K562 (cell line): ENCODE measurements at places on chromosomes 13 and 19.

DNA sequence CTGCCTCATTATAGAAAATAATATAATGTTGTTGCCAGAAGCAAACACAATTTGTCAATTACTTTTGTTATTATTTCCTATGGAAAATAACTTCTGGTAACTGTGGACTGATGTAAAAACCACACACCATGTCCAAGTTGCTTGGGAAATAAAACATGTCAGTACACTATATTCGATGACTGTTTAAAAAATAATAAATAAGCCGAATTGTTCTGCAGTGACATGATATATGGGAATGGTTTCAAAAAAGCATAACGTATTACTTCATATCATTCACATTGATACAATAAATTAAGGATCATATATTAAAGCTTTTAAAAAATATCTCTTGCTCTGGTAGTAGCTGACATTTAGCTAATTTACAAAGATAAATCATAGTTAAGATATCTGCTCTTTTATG, 2062.1 kb downstream of the PCDH9 start:
- H3K4me1 ChIP-seq, result no peaks in the 10 kb centered on the region
- H3K27me3 ChIP-seq, result no peaks in the 10 kb centered on the region
- no peaks in the 10 kb centered on the region for H3K36me3 ChIP-seq
- H3K4me3 ChIP-seq, result no peak overlapping the region
- no peak for DNase-seq

- H3K27ac ChIP-seq, result no peak overlapping the region
- no peaks in the 10 kb centered on the region; the same call in 2 of the 3 replicates for H3K4me1 ChIP-seq
- DNase-seq, result no peak
- H3K4me3 ChIP-seq, result no peak overlapping the region
- H3K27me3 ChIP-seq, result no peaks in the 10 kb centered on the region
Measured at GRCh38 chr19:44111910-44112463, 1.2 kb upstream of the ZNF225 start.

DNA sequence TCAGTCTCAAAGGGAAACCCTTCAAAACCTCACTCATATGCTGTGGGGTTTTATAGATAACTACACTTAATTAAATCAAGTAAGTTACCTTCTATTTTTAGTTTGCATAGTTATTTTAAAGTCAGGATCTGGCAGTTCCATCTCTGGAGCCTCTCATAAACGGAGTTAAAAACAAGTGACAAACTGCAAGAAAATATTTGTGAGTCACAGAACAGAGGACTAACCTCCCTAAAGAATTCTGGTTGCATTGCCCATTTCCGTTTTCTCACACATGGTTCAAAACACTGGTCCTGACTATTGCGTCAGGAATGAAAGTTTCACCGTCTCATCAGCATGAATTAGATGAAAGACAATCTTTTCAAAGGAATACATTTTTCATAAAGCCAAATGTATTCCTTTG, 10.6 kb downstream of the RXFP2 start:
- no peak for DNase-seq
- H3K27me3 ChIP-seq, result no peaks in the 10 kb centered on the region
- no peak overlapping the region for H3K4me3 ChIP-seq
- H3K27ac ChIP-seq, result no peak overlapping the region

- no peak overlapping the region for H3K4me3 ChIP-seq
- H3K27me3 ChIP-seq, result peaks cover 28% of the 10 kb centered on the region
- DNase-seq, result no peak
- H3K36me3 ChIP-seq, result no peaks in the 10 kb centered on the region
Measured at GRCh38 chr19:17641181-17641580, 47.0 kb downstream of the UNC13A start.

DNA sequence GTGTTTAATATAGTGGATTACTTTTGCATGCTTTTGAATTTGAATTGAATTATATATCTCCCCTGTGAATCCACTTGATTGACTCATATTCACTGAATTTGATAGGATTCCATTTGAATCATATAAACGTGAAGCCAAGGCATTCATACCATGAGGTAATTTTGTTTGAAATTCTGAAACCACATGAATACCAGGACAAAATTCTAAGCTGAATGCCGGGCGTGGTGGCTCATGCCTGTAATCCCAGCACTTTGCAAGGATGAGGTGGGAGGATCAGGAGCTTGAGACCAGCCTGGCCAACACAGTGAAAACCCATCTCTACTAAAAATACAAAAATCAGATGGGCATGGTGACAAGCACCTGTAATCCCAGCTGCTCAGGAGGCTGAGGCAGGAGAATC, 4.4 kb downstream of the ZNF793 start:
- no peak for DNase-seq
- H3K4me1 ChIP-seq, result no peaks in the 10 kb centered on the region
- no peak overlapping the region for H3K27ac ChIP-seq

DNA sequence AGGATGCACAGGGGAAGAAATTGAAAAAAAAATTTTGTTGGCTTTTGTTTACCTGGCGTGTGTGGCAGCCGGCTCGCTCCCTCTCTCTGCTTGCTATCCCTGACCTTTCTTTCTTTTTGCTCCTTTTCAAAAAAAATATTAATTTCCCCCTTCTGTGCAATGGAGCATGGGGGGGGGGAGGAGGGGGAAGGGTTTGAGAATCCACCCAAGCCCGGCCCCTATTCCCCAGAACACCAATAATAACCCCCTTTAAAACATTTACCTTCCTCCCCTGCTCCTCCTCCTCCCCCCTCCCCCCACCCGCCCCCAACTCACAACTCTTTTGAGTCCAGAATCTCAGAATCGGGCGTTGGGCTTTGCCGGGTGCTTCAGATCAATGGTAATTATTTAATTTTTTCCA, 28.4 kb downstream of the NFIX start:
- DNase-seq, result no peak
- peak overlapping the region; percentile 41 for H3K4me3 ChIP-seq
- H3K36me3 ChIP-seq, result peaks cover 38% of the 10 kb centered on the region; the same call in 2 of the 3 replicates
- H3K4me1 ChIP-seq, result peaks cover 36% of the 10 kb centered on the region
- H3K27ac ChIP-seq, result peak overlapping the region; percentile 62; the same call in 1 of the 3 replicates

- peak within 1 kb of the TSS; percentile 50 for H3K4me3 ChIP-seq
- peak; percentile 71 for DNase-seq
- peaks cover 11% of the 10 kb centered on the region for H3K4me1 ChIP-seq
- H3K36me3 ChIP-seq, result peaks cover 18% of the 10 kb centered on the region; the same call in 2 of the 3 replicates
- peak within 1 kb of the TSS; percentile 92 for H3K27ac ChIP-seq
Measured at GRCh38 chr13:32315238-32316027, at the start of the genes BRCA2 and ZAR1L. Gene BRCA2 (plus strand): TSS chr13:32315508. CDS start chr13:32316461, 953 bp downstream. Gene ZAR1L (minus strand): TSS chr13:32315363. CDS start chr13:32311925, 3,438 bp downstream.

DNA sequence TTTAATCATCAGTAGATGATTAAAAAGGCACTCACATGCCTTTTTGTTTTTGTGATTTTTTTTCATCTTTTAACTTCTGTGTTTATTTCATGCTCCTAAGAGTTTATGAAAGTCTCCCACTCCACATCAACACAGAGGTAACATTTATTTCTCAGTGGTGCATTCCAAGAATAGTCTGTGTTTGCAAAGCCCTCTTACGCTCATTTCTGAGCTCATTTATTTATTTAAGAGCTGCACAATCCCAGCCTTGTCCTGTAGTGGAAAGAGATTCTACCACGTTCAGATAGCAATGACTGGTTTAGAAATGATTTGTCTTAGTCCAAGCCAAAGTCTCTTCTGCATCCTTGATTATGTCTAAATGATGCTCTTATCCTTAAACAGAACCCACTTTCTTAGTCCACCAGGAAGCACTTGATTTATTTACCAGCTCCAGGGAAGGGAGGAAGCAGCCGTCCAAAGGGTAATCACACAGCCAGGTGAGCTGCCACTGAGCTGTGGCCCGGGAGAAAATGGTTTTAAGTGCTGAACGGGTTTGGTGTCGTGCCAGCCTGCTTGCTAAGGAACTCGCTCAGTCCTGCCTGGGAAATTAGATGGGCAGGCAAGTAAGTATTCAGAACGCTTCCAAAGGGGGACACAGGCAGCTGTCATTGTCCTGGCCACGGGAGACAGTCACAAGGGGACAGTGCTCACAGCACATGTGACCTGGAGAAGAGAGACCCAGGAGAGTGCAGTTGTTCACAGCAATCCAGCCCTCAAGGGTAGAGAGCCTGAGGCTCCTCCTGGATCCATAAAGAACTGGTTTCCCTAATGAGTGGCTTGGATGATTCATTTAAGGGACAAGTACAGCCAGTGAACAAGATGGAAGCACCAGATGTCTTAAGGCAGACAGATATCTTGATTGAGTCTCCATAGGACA, 131.8 kb upstream of the WASF3 start:
- H3K27ac ChIP-seq, result no peak overlapping the region
- DNase-seq, result no peak
- no peaks in the 10 kb centered on the region for H3K36me3 ChIP-seq
- no peaks in the 10 kb centered on the region for H3K4me1 ChIP-seq
- peaks cover 6% of the 10 kb centered on the region; the same call in 1 of the 2 replicates for H3K27me3 ChIP-seq

DNA sequence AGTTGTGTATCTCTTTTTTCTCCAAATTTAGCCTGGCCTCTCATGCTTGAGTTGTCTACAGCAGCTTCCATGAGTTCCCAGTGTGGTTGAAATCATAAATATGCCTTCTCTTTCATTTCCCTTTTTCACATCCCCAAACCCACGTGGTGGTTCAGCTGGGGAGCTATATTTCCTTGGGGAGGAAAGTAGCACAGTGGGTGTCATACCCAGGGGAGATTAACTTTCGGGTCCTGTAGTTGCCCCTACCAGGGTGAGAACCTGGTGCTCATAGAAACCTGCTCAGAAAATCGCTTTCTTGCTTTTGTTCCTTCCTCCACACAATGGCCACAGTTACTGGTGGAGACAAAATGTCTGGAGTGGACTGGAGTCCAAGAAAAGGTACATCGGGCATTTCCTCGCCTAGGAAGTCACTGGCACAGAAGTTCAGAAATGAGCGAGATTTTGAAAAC, 7.0 kb upstream of the LILRA4 start:
- no peak for DNase-seq
- H3K4me3 ChIP-seq, result no peak overlapping the region
- H3K36me3 ChIP-seq, result no peaks in the 10 kb centered on the region

- H3K27me3 ChIP-seq, result no peaks in the 10 kb centered on the region
- DNase-seq, result no peak
- no peak overlapping the region for H3K27ac ChIP-seq
- no peaks in the 10 kb centered on the region for H3K4me1 ChIP-seq
Measured at GRCh38 chr13:75847588-75847987, 211.5 kb downstream of the LMO7 start.

DNA sequence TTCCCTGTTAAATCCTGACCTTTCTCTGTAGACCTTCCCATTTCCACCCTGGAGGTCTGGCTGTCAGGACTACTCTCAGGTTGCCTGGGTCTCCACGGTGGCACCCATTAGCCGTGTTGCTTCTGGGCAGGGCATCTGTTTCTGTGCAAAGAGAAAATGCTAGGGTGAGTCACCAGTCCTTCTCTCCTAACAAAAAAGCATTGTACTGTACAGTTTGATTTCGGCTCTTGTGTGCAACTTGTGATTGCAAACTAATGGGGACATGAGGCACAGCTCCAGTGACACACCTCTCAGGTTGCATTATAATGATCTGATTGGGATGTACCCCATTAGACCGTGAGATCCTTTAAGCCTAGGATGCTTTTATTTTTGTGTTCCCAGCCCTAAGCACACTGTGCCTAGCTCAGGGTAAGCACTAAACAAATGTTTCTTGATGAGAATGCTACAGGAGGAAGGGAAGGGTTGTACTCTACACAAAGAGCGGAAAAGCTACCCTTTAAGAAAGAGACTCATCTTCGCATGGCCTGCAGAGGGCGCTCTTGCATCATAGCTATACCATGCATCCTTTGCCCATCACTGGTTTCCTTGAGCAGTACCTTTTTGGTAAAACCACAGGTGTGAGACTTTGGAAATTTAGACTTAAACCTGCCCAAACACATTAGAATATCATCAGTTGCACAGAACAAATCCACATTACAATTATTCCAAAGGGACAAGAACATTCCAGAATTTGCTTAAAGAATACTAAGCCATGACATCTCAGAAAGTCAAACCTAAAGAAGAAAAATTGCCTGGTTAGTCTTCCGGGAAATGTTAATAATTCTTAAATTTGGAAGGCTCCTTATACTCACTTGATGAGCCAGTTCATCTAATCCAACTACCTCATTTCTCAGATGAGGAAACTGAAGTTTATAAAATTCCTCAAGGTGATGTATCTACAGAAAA, 20.3 kb upstream of the TRIM13 start:
- peak; percentile 59 for DNase-seq
- H3K27ac ChIP-seq, result no peak overlapping the region
- no peaks in the 10 kb centered on the region for H3K27me3 ChIP-seq
- H3K36me3 ChIP-seq, result no peaks in the 10 kb centered on the region
- no peak overlapping the region for H3K4me3 ChIP-seq

- peaks cover 65% of the 10 kb centered on the region for H3K4me1 ChIP-seq
- no peak for DNase-seq
- H3K4me3 ChIP-seq, result peak overlapping the region; percentile 51; the same call in 1 of the 2 replicates
- H3K27ac ChIP-seq, result peak overlapping the region; percentile 95
- peaks cover 28% of the 10 kb centered on the region for H3K36me3 ChIP-seq
Measured at GRCh38 chr19:43775299-43775890, 5.4 kb downstream of the KCNN4 start.

DNA sequence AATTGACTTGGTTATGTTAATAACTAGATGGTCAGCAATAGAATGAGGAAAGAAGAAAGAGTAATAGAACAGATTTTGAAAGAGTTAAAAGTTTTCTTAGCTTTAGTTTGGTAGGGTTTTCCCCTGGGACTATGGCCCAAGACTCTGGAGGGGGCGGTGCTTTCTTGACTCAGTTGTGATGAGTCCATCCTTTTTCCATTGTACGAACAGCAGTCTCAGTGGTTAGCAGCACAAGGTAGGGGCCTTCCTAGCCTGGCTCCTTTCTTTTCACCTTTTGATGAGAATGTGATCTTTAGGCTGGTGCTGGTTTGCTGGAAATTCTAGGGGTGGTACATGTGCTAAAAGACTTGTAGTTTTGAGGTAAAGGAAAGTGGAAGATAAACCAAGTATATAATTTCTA, 38.8 kb downstream of the ZNF506 start:
- H3K4me1 ChIP-seq, result no peaks in the 10 kb centered on the region
- H3K36me3 ChIP-seq, result peaks cover 5% of the 10 kb centered on the region; the same call in 1 of the 3 replicates
- no peaks in the 10 kb centered on the region for H3K27me3 ChIP-seq
- H3K4me3 ChIP-seq, result no peak overlapping the region
- H3K27ac ChIP-seq, result no peak overlapping the region
- DNase-seq, result no peak

DNA sequence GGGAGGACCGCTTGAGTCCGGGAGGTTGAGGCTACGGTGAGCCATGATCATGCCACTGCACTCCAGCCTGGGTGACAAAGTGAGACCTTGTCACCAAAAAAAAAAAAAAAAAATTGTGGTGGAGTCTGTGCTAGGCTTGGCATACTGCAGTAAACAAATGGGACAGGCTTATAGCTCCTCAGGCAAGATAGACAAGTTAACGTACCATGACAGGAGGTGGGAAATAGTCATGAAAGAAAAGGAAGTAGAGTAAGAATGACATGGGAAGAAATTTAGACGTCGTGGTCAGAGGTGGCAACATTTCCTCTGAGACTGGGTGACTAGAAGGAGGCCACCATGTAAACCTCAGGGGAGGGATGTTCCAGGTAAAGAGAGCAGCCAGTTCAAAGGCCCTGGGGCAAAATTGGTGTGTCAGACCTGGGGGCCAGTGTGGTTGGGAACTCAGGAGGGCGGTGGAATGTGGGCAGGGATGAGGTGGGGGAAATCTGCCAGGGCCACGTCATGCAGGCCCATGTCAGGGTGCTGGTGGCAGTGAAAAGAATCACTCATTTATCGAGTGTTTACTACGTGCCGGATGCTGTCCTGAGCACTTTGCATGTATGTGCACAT, 5.6 kb downstream of the SNRPA start:
- H3K4me1 ChIP-seq, result peaks cover 31% of the 10 kb centered on the region
- H3K4me3 ChIP-seq, result no peak overlapping the region
- H3K36me3 ChIP-seq, result peaks cover 88% of the 10 kb centered on the region
- no peak for DNase-seq
- H3K27ac ChIP-seq, result no peak overlapping the region; the same call in 2 of the 3 replicates

GRCh38 chr13:46181377-46181839, 569 bp downstream of the LCP1 start:
- DNase-seq, result no peak
- no peaks in the 10 kb centered on the region for H3K27me3 ChIP-seq
- peak overlapping the region; percentile 98 for H3K27ac ChIP-seq
- H3K4me3 ChIP-seq, result peak overlapping the region; percentile 70
- peaks cover 21% of the 10 kb centered on the region; the same call in 1 of the 3 replicates for H3K36me3 ChIP-seq
